GM18507 (cell line): ENCODE measurements at places on chromosomes 11 and 22.

GRCh38 chr11:86816251-86816726 is 15.9 kb downstream of the PRSS23 start:
- no peak for DNase-seq

DNA sequence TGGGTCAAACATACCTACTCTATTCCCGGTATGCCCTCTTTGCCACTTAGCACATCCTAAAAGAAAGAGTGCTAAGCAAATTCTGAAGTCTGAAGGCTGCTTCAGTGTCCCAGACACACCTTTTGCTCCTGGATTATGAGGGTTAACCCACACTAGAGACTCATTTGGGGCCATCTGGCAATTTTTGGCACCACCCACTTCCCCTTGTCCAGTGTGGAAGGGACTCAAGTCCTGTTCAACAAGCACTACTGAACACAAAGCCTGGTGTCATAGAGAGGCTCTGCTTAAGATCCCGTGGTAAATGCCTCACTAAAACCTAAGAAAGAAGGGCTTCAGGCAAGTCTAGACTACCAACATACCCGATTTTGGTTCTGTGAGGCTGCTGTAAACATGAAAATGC is 85.8 kb downstream of the SERGEF start:
- no peak for DNase-seq

- no peak for DNase-seq
Observed at GRCh38 chr11:35063488-35063931, 75.5 kb upstream of the CD44 start.

GRCh38 chr11:65258988-65259387 is 2.8 kb upstream of the POLA2 start:
- no peak for DNase-seq

GRCh38 chr11:57571606-57572005 is 4.1 kb upstream of the UBE2L6 start:
- DNase-seq = no peak

GRCh38 chr11:6653097-6653496 is 2.5 kb downstream of the DCHS1 start:
- no peak for DNase-seq

DNA sequence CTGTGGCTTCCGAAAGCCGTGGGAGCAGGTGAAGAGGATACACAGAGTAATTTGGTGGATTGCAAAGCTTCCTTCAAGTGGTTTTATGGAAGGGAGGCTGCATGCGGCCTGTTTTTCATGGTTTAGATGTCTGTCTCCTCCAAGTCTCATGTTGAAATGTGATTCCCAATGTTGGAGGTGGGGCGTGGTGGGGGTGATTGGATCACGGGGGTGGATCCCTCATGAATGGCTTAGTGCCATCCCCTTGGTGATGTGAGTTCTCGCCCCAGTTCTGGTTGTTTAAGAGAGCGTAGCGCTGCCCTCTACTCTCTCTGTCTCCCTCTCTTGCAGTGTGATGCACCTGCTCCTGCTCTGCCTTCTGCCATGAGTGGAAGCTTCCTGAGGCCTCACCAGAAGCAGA is 247.8 kb upstream of the B3GAT1 start:
- DNase-seq = no peak

DNA sequence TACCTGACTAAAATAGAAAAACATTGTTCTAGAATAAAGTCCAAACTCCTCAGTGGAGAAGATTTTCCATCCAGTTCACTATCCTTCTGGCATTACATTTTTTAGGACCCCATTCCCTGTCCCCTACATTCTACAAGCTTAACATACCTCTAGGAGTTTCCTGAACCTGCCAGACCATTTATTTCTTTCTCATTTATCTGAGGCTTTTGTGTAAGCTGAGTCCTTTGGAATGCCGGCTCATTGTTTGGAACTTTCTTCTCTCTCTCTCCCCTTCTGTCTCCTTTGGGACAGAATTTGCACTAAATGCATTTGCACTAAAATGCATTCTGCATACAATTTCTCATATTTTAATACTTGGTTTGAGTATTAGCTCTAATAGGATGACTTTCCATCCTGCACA is 393.0 kb upstream of the ANO3 start:
- no peak for DNase-seq

DNA sequence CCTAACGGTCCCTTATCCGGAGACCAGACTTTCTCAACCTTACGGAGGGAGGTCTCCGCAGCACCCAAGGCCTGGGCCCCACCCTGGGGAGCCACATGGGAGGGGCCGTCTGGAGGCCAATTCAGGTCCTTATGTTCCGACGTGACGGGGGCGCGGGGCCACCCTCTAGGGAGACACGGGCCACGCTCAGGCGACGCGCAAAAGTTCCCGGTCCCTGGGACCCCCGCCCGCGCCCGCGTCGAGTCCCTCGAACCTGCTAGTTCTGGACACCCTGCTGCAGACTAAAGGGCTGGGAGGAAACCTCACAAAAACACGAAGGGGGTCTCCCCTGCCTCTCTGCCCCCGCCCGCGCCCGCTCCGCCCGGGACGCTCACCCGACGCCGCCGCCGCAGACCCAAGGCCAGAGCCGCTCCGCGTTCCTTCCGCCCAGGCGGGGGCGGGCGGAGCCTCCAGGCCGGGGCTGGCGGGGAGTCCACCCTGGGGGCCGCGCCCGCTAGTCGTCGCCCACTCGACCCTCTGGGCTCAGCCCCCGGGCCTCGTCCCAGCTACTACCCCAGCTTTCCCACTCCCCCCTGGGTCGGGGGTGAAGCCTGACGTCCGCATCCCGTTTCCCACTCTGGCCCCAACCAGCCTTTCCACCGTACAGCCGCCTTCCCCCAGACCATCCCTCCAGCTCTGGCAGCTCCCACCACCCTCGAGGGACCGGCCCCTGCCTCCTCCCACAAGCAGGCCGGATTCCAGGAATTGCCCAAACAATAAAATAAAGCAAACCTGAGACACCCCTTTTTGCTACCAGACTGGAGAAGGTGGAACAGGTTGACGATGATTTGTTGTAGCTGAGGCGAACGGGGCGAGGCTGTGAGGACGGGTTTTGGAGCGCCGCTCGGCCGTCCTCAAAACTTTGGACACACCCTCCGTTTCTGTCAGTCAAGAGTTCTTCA is 2.7 kb downstream of the RNH1 start:
- no peak for DNase-seq

- DNase-seq = no peak
Observed at GRCh38 chr22:50581950-50582492, 628 bp downstream of the CHKB start.

- DNase-seq = no peak
Observed at GRCh38 chr11:118436639-118437207, 431 bp downstream of the KMT2A start.

- DNase-seq = peak; percentile 63
Observed at GRCh38 chr22:44684506-44685383, 17.3 kb upstream of the PRR5 start.

DNA sequence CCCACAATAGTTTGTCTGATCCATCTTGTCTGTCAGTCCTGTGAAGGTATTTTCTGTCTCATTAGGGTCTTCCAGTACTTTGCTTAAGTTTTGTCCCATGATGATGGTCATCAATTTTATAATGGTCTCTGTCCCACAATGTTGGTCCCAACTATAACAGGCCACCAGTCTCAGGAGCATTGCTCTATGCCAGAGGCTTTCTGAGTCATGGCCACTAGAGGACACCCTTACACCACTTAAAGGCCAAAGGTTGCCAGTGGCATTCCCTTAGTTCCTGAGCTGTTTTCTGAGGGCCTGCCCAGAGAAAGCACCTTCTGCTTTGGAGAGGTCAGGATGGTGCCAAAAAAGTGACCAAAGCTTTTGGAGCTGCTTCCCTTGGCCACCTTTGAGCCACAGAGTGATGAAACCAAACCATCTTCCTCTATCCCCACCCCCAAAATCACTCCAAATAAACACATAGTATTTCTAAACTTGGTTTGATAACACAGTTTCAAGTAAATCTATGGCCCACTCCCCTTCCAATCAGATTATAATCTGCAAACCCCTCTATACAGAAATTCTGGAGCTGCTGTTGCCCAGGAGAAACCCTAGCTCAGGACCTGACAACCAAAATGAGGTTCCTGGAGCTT is 19.3 kb downstream of the EIF3F start:
- no peak for DNase-seq

DNA sequence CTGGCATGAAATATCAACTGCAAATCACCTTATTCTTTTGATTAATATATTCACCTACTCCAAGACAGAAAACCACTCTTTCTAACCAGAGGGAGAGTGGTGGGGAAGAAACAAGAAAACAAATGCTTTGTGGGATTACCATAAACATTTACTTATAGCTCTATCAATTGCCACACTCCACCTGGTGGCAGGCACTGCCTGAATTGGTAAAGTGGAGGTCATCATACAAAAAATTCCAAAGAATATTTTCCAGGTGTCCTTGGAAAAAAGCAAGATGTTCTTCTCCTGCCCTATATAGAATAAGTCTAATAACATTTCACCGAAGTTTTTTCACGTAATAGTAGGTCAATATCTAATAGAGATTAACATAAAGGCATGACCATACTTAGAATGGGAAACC is 45.3 kb downstream of the PHF21A start:
- no peak for DNase-seq

DNA sequence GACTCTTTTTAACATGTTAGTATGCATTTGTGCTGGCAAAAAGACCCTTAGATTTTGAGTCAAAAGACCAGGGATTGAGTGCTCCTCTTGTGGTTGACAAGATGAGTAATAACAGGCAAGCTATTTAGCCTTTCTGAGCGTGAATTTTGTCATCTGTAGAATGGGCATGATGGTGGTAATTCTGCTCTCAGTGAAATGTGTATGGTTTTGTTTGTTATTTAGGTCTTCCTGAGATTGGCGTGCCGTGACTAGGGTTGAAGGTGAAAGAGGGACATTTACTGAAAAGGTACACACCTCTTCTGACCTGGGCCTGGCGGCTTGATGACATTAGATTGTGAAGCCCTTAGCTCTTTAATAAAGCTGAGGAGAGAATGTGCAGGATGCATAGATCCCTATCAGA is 8.4 kb upstream of the CEP295 start:
- DNase-seq = no peak

DNA sequence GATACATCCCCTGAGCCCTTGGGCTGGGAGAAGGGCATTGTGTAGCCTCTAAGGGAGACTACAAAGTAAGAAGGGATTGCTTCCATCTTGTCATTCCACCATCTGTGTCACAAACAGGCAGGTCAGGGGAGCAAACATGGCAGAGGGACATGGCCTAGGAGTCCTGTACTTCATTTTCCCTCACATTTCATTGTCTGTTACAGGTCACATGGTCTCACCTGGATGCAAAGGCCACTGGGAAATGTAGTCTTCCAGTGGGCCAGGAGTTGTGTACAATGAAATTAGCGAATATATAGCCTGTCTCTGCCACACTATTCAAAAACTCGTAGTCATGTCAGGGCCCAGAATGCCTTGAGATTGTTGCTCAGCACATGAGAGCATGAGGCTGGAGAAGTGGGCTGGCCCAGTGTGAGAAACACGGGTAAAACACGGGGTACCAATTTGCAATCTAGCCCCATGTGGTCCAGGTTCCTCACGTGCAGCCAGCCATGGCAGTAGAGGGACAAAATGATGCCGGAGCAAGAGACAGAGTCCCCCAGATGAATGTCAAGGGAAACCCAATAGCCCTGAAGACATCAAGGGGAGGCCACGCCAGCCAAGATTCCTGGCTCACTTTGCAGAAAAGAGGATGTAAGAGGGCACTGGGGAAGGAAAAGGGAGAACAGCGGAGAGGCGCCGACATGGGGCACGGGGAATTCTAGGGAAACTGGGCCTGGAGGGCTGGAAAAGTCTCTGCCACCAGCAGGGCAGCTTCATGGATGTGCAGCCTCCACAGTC is 47.7 kb upstream of the EMID1 start:
- DNase-seq = no peak

- no peak for DNase-seq
Observed at GRCh38 chr22:50011447-50012210, 936 bp downstream of the IL17REL start.

GRCh38 chr22:28896611-28897010 is 13.2 kb downstream of the ZNRF3 start:
- no peak for DNase-seq

DNA sequence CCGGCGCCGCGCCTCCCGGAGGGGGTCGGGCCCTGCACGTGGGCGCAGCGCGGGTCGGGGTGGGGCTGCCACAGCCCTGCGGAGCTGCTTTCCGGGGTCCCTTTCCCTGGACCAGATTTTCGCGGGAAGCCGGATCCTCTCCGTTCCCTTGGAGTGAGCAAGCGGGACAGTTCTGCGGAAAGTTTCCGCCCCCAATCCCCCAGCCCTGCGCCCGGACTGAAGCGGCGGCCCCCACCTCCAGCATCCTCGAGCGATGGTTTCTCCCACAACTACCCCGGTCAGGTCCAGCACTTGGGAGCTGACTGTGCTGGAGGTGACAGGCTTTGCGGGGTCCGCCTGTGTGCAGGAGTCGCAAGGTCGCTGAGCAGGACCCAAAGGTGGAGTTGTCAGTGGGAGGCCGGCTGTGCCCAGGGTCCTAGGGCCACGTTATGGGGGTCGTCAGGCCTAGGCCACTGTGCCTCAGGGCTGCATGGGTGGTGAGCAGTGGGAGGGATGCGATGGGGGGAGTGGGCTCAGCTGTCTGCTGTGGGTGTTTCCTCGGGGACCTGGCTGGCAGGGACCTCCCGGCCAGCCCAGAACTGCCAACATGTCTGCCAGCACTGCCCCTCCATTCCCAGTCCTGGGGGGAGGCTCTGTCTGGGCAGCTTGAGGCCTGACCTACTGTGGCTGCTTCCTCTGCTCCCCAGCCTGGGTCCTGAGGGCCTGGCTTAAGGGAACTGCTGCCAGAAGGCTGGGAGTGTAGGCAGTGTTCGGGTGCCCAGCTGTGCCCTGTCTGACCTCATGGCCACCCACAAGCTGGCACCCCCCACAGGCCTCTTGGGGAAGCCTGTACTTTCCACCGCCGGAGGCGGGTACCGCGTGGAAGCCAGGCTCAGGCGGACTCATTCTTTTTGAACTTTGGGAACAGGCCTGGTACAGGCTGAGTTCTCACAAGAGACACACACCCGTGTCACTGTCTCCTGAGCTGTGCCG is 726 bp downstream of the ST3GAL4 start:
- DNase-seq = no peak

- no peak for DNase-seq
Observed at GRCh38 chr11:78257654-78258053, 68.9 kb downstream of the USP35 start.

DNA sequence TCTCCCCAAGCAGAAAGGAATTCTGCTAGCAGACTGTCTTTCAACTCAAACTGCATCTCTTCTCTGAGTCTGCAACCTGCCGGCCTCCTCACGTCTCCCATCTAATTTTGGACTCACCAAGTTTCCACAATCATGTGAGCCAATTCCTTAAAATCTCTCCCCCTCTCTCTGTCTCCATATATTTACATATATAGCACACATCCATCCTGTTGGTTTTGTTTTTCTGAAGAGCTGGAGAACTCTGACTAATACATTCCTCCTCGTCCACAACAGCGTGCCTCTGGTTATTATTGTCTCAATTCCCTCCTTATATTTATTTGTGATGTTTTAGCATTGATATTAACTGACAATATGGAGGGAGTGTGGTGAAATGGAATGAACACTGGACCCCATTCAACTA is 29.6 kb upstream of the FJX1 start:
- DNase-seq = no peak
